ENCODE measurements at places on chromosomes 7 and 10.

GRCh38 chr10:129467359-129468064 lies 471 bp downstream of the MGMT start:
- DNase-seq, result peak; percentile 12

DNA sequence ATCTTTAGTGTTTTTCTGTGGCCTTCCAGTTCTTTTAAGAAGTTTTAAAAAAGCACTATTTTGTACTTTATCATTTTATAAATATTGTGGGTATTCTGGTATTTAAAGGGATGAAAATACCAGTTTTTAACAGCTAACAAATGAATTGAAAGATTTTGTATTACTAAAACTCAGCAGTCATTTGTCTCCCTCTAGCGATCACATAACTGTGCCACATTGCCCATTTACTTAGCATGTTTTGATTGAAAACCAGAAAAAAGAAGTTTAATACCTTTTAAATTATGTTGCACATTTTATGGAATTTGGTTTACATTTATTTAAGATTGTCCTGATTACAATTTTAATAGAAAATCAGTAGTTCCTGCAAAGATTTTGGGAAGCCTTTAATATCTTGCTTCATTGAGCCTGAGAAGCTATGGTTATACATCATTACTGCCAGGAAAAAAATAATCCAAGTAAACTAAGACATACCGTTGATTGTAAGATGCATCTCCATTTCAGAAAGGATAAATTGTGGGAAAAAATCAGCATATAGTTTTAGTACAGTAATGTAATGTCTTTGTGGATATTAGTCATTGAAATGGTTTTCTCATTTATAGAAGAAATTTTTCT lies 34.9 kb downstream of the TAX1BP1 start:
- no peak for DNase-seq

- DNase-seq, result no peak
These were observed 25.9 kb downstream of the ABRAXAS2 start for GRCh38 chr10:124827474-124827873.

DNA sequence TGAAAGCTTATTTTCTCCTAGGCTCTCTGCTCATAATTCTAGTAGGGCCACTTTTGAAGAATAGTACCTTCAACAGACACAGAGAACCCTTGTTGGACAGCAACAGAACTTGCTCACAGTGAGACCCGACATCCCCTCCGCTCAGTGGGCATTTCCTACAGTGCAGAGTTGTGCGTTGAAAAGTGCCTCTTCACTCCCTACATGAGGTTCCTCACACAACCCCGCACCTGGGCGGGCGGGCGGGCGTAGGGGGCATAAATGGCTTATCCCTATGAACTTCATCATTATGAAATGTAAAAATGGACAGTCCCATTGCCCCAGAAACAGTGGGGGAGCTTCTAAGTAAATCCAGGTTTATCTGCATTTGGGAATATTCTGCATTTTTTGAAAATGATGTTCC lies 174.9 kb downstream of the MGMT start:
- DNase-seq, result no peak

- DNase-seq, result no peak
These were observed 1.3 kb downstream of the GPR37 start for GRCh38 chr7:124764051-124764846.

DNA sequence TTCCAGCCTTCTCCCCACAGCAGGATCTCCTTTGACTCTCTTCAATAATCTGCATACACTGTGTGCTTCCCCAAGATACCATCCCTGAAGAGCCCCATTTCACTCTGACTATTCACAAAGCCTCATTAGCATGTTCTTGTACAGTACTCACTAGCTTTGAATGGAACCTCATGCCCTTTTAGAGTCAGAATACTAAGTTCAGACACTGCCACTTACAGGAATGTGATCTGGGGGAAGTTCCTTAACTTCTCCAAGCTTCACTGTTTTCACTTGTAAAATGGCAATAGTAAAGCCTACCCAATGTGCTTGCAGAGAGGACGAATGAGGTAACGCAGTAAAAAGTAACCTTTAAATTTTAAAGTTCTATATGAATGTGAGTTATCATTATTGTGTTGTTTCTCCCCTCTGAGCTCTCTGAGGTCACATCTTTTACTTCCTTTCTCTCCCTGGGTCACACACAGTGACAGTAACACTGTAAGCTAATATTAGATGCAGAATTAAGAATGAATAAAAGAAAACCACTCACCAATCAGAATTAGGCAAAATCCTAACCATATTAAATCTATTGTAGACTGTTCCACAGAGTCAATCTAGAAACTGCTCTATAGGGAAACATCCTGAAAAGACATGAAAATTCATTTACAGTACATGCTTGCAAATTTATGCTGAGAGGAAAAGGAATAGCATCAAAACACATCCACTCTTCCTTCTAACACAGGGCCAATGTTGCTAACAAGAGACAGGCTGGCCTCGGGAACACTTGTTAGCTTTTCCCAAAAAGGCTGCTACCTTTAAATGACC lies 64.2 kb upstream of the IL6 start:
- DNase-seq, result no peak

GRCh38 chr10:30185341-30185740 lies 126.0 kb upstream of the JCAD start:
- DNase-seq, result no peak

GRCh38 chr7:159084069-159084801 lies 60.4 kb downstream of the VIPR2 start:
- DNase-seq, result no peak

DNA sequence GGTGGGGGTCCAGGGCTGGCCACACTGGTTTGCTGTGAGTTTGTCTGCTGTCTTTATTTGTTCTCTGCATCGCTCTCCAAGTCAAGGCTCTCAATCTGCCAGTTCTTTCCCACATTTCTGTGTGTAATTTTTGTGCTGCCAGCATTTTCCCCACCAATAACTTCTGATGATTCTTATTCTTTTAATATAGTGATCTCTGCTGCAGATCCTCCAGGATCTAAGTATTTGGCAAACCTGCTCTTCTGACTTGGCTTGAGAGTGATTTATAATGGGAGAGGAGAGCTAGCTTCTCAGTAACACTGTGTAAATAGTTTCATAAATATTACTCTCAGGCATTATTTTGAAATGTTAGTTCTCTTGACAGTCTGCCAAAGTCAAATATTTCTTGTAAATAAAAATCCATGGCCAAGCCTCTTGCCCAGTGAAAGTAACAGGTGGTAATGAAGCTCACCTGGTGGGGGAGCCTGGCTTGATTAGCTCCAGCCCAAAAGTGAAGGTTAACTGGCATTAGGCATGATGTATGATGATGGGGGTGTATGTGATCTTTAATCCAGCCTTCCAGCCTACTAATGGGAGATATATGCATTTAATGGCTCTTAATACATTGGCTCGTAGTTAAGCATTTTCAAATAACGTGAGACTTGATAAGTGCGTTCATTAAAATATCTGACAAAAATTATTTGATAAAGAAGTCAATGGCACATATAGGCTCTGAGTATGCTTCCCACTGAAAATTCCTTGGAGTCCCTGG lies 1055.9 kb downstream of the KCNMA1 start:
- DNase-seq, result no peak

- DNase-seq, result no peak
These were observed 42.0 kb upstream of the TRIL start for GRCh38 chr7:28999895-29000716.

DNA sequence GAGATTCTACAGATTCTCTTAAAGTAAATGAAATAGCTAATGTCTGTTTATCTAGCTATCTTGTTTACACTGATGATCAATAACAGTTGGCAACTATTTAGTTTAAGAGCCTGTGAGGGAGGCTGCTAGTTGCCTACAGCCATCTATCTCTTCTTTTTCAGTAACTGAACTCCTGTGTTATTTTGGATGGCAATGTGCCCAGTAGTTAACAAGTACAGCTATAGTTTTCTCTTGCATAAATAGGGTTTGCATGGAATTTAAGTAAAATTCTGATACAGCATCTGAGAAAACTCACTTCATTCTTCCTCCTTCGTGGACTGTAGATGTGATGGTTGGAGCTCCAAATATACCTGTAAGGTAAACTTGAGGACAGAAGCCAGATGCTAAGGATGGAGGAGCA lies 219.5 kb upstream of the POT1 start:
- no peak for DNase-seq

DNA sequence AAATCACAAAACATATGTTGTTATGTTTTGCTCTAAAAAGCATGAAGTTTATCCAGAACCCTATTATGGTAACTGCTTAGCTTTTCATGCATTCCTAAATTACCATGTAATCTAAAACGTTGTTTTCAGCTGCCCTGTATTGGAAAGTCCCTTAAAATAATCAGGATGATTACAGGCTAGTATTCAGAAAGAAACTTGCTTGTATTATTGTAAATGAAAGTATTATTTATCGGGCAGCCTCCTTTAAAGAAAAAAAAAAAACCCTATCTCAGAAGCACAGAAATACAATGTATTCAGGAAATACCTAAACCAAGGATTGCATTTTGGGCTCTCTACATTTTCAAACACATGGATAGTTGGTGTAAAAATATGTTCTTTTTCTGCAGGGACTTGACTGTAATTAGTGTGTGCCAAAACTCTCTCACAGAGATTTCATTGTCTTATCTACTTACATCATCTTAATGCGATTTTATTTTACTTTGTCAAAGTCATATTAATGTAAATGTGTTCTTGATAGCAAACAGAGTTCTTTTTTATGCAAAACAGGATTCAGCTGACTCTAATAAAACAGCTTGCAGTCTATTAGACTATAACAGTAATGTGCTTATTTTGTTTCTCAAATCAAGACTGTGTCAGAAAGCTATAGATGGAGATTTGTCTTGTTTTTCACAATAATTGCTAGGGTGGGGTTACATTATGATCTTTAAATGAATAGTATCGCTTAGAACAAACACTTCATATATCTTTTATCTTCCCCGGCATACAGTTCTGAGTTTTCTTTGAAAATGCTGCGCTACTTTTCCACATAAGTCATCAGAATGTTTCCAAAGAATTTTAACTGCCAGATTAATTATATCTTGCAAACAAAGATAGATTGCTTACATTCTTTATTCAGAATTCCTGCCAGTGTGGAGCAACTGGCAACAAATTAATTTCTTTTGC lies 65.3 kb upstream of the ARID5B start:
- DNase-seq, result no peak

- no peak for DNase-seq
These were observed 57.4 kb upstream of the EGFR start for GRCh38 chr7:54961391-54961790.

DNA sequence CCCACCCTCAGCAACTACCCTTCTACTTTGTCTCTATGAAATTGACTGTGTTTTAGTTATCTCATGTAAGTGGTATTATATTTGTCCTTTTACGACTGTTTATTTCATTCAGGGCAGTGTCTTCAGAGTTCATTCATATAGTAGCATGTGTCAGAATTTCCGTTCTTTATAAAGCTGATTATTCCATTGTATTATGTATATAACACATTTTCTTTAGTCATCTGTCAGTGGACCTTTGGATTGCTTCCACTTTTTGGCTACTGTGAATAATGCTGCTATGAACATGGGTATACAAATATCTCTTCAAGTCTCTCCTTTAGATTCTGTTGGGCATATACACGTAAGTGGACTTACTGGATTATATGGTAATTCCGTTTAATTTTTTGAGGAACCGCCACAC lies 14.5 kb downstream of the SLF2 start:
- no peak for DNase-seq

DNA sequence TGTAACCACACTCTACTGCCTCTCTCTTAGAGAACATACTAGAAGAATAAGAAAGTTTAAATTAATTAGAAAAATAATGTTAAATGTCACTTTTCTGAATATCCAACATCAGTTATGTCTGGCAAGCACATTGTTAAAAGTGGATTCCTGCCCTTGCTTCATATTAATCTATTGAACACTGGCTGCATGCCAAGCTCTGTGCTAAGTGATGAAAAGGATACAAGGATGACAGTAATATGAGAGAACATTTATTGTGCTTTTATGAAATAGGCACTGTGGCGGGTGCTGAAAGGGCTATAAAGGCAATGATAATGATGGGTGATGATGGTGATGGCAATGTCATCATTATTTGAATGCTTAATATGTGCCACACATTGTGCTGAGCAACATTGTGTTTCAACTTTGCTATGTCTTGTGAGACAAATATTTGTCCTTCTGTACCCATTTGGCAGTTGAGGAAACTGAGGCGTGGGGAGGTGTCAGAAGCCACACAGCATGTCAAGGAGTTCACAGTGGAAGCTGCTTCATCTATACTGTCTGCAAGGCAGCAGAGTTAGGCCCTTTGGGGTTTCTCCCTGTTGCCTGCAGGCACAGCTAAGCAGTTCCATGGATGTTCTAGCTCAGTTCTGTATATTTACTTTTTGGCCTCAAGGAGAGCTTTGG lies 64.2 kb upstream of the RAPGEF5 start:
- DNase-seq, result no peak

- DNase-seq, result no peak
These were observed 663.1 kb upstream of the PCDH15 start for GRCh38 chr10:55464083-55464482.

DNA sequence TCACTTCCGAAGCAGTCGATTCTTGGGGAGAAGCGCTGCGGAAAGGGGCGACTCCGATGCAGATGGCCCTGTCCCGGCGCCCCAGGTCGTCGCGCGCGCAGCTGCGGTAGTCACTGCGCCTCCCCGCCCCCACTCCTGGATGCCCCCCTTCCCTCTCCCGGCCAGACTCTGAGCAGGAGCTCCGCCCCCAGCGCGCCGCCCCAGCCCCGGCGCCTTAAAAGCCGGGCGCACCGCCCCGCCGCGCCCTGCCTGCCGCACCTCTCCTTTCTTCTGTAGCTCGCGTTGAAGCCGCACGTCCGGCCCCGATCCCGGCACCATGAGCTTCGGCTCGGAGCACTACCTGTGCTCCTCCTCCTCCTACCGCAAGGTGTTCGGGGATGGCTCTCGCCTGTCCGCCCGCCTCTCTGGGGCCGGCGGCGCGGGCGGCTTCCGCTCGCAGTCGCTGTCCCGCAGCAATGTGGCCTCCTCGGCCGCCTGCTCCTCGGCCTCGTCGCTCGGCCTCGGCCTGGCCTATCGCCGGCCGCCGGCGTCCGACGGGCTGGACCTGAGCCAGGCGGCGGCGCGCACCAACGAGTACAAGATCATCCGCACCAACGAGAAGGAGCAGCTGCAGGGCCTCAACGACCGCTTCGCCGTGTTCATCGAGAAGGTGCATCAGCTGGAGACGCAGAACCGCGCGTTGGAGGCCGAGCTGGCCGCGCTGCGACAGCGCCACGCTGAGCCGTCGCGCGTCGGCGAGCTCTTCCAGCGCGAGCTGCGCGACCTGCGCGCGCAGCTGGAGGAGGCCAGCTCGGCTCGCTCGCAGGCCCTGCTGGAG lies at the start of gene INA:
Gene INA (plus strand): TSS at position 243 of the 817 bp plus-strand sequence. CDS start 74 bp downstream, at position 317.
- peak; percentile 27 for DNase-seq

- no peak for DNase-seq
These were observed 51.0 kb downstream of the FBXW4 start for GRCh38 chr10:101644002-101644401.

GRCh38 chr7:139487366-139488080 lies 4.0 kb upstream of the KLRG2 start:
- no peak for DNase-seq

DNA sequence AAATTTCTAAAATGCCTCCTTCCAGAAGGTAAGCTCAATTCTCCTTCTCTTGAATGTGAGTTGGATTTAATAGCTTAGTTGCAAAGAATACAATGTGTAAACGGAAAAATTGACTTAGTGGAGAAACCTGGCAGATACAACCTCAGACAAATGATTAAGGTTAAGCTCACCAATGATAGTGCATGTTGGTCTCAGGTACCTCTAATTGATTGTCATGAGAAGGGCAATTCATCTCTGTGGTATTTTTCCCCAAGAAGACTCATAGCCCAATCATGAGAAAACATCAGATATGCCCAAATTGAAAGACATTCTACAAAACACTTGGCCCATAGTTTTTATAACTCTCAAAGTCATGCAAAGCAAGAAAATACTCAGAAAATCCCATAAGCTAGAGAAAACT lies 36.2 kb upstream of the TMEM106B start:
- DNase-seq, result no peak

- no peak for DNase-seq
These were observed 176.2 kb downstream of the GNAT3 start for GRCh38 chr7:80335511-80336231.

Measured in activated naive CD8-positive, alpha-beta T cell treated with anti-CD3 and anti-CD28 coated beads, Interleukin-2, amount 50 U/mL, for 24 hours (primary cell).